EL (cell line): ENCODE measurements at places on chromosomes 12 and 14.

GRCh38 chr12:110615171-110615570 is 1.2 kb downstream of the TCTN1 start:
- DNase-seq, result no peak

- no peak for DNase-seq
Measured at GRCh38 chr14:92673601-92674150, 74.8 kb downstream of the LGMN start.

- DNase-seq, result peak; percentile 93
Measured at GRCh38 chr12:19967431-19967830, 400.9 kb upstream of the PDE3A start.

DNA sequence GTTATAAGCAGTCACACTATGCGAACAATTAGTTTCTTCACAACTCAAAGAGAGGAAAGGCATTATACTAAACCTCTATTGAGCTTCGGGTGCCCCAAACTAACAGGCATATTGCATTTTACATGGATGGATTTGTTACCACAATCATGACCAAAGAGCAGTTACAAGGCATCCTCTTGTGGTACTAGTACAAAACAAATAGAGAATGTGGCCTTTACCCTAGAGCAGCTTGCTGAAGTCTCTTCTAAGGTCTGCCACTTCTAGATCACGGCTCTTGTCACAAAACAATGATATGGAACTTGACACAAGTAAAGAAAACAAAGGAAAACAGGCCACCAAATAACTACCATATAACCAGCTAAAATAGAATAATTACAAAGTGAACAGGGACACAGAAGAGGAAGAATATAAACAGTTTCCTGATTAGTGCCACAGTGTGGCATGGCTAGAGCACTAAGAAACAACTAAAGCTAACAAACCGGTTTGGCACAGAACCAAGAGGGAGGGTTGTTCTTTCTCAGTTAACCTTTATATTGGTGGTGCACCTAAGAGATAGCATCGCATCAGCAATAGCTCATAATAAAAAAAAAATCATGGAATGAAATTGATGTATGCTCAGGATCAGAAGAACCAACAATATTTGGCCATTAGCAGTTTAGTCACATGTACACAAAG is 209.7 kb upstream of the ATP2B1 start:
- DNase-seq, result no peak

DNA sequence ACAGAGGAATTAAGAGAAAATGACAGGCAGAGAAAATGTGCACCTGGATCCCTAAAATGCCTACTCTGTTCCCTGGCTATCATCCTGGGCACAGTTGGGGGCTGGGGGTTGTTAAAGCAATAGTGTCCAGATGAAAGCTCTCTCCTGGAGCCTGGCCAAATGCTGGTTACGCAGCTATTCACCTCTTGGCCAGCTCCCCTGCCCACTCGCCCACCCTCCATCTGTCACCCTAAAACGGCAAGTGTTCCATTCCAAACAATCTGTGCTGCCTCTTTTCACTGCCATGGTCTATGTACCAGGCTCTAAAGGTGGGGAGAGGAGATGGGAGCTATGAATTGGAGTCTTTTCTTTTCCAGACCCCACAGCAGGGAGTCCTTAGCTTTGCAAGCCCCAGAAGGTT is 24.7 kb upstream of the NPFF start:
- no peak for DNase-seq

DNA sequence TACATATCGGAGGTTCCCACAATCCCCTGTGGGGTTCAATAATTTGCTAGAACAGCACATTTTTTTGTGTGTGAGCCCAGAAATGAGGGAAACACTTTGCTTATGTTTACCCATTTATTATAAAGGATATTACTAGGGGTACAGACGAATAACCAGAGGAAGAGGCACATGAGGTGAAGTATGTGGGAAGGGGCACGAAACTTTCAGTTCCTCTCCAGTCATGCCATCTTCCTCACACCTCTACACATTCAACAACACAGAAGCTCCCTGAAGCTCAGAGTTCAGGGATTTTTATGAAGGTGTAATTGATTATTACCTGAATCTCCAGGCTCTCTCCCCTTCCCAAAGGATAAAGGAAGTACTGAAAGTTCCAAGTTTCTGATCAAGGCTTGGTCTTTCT is 30.2 kb upstream of the DYRK2 start:
- no peak for DNase-seq

GRCh38 chr12:42669553-42669952 is 80.0 kb upstream of the PRICKLE1 start:
- peak; percentile 13 for DNase-seq

- DNase-seq, result no peak
Measured at GRCh38 chr12:127043731-127044130, 1223.2 kb upstream of the TMEM132C start.

- DNase-seq, result no peak
Measured at GRCh38 chr12:86670986-86671385, 414.8 kb upstream of the MGAT4C start.

DNA sequence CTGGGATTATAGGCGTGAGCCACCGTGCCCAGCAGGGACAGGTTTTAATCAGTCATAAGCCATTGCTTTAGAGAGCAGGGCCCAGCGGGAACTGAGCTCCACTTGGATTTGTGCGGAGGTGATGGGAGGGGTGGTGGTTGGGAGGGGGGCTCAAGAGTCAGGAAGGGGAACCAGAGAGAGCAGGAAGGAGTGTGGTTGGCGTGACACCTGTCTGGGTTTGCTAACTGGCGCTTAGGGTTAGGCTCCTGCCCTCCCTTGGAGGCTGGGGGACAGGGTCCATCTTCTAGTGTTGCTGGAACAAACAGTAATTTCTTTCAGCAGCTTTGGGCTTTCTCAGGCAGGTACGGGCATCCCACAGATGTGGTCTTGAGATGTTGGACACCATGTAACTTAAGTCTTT is 7.5 kb upstream of the ALDH2 start:
- DNase-seq, result no peak

DNA sequence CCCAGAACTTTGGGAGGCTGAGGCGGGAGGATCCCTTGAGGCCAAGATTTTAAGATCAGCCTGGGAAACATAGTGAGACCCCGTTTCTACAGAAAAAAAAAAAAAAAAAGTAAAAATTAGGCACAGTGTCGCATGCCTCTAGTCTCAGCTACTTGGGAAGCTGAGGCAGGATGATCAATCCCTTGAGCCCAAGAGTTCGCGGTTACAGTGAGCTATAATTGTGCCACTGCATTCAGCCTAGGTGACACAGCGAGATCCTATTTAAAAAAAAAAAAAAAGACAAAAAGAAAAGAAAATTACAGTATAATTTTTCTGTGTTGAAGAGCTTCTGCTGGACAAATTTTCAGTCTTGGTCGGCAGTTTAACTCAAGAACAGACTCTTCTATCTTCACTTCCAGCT is 133.9 kb upstream of the FGD4 start:
- DNase-seq, result no peak
